HEK293T (cell line): ENCODE measurements at places on chromosomes 2 and 18.

DNA sequence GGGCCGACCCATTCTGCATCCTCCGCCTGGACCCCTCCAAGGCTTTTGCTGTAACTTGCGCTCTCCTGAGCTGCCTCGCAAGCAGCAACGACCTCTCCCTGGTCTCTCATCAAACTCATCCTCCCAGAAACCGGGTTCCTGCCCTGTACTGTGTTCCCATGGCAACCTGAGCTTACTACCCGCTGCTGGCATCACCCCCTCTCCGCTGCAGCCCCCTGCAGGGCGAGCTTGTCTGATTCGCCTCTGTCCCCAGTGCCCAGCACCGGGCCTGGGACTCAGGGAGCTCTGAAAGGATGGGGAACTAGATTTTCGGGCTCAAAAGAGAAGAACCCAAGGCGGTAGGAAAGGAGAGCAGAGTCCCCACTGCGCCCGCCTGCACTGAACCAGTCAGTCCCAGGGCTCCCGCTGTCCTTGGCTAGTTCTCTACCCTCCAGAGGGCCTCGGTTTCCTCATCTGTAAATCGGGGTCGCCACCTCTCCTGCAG, 463 bp downstream of the HS1BP3 start:
- DNase-seq: peak; percentile 29

DNA sequence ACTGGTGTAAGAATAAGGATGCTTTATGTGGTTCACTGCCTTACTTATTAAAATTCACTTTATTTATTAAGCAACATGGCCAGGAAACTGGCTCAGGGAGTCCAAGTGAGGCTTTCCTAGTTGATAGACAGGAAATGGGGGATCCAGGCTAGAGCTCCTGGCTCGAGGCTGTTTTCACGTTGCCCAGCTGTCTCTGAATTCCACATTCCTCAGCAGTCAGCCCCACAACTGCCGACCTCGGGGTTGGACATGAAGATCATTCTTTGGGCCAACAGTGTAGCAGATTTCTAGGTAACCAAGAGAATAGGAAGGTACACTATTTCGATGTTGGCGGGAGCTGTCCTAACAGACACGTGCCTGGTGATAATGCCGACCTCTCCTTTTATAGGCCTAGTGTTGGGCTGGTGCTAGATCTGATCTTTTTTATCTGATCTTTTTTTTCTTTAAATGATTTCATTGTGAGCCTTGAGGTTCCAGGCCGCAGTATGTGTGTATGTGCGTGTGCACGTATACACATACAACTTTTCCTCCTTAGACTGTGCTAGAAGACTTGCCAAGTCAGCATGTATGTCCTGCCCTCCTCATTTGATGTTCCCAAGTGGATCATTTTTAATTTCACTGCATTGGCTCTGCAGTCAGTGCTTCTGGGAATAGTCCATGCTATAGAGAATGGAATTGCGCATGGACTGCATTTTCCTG, 103.5 kb downstream of the CABLES1 start:
- DNase-seq: no peak

- DNase-seq: no peak
Measured at GRCh38 chr2:47091118-47091517, 64.0 kb downstream of the STPG4 start.

DNA sequence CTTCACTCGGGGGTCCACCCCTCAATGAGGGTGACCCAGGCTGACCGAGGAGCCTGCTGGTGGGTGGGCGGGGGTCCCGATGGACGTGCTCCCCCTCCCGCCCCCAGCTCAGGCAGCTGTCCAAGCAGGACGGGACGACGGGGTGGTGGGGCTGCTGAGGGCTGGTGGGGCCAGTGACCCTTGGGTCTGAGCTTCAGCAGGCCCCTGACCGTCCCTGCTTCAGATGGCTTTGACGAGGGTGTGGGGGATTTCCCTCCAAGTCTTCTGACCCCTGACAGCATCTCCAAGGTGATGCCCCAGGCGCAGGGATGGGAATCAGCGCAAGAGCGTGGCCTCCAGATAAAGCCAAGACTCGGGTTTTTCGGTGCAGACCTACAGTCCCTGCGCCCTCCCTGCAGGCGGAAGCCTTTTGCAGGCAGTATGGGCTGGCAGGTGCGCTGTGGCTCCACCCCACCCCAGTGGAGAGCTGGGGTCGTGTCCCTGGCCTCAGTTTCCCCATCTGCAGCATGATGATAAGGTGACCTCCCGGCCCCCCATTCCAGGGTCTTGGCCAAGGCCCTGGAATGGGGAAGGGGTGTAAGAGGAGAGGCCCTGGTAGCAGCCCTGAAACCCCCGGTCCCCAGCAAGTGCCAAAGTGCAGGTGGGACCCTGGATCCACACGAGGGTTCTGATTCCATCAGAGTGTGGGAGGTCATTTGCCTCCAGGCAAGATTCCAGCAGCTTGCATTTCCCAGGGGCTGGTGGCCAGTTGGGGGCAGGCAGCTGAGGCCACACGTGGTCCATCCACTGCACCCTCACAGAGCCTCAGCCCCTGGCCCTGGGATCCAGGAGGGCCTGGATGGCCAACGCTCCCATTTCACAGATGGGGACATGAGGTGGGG, 8.7 kb downstream of the CROCC2 start:
- DNase-seq: no peak

- no peak for DNase-seq
Measured at GRCh38 chr2:12282780-12283695, 433.7 kb upstream of the TRIB2 start.

DNA sequence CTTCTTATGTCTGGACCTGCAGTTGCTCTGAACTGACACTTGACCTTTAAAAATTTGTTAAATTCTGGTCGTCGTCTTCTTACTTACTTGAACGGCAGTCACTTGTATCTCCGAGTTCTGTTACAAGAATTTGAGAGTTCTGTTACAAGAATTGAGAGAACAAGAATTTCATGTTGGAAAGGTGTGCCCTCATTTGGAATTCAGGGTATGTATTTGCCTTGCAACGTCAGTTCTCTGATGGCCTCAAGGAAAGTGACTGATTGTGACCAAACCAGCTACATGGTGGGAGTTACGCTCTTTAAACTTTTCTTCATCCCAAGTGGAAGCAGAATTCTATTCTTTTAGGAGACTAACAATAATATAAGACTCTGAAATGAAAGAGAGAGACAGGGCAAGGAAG, 320.0 kb upstream of the TRIB2 start:
- DNase-seq: no peak

GRCh38 chr18:22900558-22901238, 32.4 kb upstream of the RBBP8 start:
- DNase-seq: no peak

DNA sequence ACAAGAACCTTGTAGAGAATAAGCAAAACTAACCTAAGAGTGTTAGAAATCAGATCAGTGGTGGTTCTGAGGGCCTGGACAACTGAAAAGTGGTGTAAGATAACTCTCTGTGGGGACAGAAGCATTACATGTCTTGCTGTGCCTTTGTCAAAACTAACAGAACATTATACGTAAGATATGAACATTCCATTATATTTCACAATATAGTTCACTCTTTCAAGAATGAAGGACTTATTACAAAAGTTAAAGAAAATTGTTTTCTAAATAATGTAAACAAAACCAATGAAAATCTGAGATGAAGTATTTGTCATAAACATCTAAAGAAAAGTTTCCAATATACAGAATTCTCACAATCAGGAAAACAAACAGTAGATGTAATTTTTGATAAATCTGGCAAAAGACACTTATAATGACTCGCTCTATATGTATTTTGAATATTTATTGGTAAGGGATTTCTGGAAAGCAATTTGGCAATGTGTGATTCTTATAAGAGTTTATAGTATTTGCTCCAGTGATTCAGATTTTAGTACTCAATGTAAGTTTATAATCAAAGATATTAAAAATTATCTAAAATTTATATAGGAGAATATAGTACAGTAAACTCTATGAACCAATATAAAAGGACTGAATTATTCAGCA, 258.4 kb downstream of the CD226 start:
- no peak for DNase-seq

DNA sequence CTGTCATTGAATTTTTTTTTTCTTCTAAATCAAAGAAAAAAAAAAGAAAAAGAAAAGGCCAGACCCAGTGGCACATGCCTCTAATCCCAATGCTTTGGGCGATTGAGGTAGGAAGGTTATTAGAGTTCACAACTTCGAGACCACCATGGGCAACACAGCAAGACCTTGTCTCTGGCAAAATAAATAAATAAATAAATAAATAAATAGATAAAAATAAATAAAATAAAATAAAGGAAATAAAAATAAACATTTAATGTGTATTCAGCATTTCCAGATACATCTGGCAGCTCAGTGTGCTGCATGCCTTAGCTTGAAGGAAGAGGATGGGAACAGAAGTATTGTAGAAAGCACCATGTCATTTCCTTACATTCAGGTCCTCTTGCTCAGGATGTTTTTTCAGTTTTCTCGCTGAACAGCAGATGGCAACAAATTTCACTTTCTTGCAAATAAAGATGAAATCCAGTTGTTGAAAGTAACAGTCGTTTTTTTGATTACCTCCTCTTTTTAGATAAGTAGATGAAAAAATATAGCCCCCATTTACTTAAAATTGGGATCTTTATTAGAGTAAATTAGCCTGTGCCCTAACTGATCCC, 25.7 kb upstream of the FAM178B start:
- no peak for DNase-seq

- no peak for DNase-seq
Measured at GRCh38 chr2:150640039-150640438, 152.6 kb upstream of the RND3 start.

DNA sequence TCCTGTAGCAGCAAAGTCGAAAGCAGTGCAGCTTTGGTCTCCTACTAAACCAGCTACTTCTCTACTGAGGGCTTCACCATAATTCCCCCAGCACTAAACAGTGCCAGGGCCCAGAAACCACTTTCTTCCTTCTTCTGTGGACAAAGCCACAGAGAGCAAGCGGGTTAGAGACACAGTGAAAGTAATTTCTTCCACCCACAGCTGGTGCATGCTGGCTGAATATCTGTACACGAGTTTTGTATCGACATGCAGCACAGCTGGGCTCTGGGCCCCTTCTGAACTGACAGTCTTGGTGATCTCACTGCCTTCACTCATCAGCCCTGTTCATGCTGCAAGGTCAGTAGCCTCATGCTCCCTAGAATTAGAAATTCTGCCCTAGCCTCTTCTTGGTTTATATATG, 74.0 kb upstream of the SULT1C3 start:
- no peak for DNase-seq

GRCh38 chr18:14767474-14767873, 19.5 kb downstream of the ANKRD30B start:
- no peak for DNase-seq

- DNase-seq: no peak
Measured at GRCh38 chr2:173909846-173910245, 55.3 kb downstream of the SP3 start.

DNA sequence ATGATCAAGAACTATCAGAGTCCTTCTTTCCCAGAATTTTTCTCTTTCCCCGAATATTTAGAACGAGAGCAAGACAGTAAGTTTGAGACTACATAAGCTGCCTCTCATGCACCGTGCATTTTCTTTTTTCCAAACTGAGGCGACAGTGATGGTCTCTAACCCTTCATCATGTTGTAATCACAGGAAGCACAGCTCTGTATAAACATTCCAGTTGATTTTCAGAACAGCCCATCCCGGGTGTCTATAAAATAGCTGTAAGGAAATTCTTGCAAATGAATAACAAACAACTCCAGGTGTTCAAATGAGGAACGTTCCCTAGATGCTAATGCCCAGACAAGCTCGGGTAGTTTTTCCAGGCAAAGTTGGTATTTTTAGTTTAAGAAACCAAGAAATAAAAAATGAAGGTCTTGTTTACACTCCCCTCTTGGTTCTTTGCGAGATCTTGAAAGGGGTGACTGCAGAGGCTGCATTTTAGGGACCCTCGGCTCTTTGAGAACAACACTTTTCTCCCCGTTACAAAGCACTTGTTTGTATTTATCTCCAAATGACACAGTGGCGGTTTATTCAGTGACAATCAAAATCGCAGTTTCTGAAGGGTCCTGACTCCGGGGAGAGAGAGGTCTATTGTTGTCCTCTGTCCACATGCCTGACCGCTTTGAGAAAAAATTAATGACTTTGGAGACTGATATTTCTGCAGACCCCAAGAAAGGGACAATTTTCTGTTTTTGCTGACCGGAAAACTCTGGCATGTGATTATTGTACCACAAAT, 101.1 kb upstream of the NCK2 start:
- no peak for DNase-seq

DNA sequence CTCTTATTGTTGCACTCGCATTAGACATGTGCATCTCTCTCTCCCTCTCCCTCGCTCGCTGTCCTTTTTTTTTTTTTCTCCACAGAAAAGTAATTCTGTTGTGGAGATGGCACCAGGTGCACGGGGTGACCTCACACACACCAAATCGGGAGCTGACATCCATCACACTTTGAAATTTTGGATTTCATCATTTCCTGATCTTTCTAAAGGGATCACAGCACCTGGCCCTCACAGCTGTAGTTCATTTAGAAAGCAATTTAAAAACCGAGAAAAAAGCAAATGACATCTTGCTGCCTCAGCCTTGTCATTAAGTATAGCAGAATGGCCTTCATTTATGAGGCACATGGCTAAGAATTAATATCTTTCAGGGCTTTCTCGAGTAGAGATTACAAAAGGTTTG, 717.2 kb downstream of the RNF144A start:
- DNase-seq: no peak

GRCh38 chr2:240499309-240500301, 58.2 kb downstream of the ANKMY1 start:
- no peak for DNase-seq

DNA sequence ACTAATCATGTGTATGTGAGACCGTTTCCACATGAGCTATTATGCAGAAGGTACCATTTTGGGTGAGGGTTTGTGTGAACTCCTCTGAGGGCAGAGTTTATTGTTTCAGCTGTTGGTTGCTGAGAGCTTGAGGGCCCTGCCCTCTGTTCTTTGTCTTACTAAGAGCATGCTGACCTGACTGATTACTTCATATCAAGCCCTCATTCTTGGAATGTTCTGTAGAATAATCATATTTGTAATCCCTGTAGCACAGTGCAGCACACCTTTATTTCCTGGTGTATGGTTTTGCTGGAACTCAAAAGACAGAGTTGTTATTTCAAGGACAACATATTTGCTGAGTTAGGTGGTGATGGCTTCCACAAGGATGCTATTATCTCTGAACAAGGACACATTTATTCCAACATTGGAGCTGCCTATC, 118.5 kb downstream of the GALNT3 start:
- no peak for DNase-seq

DNA sequence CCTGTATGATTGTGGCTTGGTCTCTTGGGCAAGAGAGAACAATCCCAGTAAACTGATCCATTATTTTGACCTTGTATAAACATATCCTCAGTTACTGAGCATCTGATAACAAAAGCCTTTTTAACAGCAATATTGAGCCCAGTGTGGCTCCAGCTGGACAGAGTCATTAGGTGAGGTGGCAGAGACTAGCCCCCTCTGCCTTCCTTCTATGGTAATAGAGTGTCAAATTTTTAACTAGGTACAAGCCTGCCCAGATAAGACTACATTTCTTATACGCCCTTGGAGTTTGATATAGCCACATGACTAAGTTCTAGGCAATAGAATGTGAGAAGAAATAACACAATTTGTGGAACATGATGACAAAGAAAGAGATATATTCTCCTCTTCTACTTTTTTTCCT, 56.2 kb downstream of the HNMT start:
- no peak for DNase-seq

- DNase-seq: no peak
Measured at GRCh38 chr2:200654823-200655222, 69.0 kb downstream of the AOX1 start.
